ENCODE measurements at places on chromosomes 12 and 14.

DNA sequence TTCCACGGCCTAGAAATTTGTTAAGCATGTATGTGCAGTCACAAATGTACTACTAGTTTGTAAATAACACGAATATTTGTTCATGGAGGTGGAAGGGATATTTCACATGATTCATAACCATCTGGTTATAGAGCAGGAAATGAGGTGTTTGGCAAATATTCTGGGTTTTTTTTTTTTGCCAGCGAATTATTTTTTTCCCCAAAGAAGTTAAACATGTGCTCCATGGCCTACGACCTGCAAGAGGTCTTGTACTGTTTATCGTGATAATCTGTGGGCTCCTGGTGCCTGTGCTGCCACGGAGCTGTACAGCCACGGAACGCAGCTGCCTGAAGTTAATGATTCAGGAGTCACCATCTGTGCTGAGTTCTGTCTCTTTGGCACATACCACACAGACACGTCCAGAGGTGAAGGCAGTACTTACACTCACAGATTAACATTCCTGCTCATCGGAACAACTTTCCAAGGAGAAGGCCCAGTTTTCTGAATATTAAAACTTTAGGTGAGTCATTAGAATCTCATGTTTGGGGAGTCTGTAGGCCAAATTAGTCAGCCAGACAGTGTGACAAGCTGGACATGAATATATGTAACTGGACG, 156.3 kb downstream of the TMX1 start:
- DNase-seq = no peak

DNA sequence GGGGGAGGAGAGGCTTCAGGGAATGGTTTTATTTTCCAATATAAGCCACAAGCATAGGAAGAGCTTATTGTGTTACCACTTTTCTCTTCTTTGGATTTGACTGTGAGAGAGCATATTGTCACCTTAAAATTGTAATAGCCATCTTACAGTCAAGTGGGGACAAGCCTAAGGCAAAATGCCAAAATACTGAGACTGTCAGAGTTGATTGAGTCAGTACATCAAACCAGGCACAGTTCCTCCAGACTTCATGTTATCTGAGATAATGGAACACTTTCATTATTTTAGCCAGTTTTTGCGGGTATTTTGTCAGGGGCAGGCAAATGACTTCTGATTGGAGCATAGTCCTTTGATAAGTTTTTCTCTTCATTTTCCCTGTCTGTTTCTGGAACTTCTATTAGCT, 19.5 kb upstream of the NUBPL start:
- DNase-seq = no peak

DNA sequence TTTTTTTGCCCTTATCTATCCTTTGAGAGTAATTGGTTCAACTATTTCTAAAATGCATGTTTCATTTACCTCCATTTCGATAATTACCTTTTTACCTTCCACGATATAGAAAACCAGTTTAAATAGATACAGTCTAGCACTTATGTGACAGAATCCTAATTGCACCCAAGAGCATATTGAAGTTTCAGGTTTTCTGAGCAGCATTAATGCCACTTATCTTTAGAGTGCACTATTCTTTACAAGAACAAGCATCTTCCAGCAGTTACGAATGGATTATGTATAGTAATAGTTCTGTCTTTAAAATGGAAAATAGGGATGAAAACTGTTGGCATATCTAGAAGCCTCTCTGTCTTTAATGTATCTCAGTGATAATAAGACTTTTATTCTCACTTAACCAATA, 82.2 kb upstream of the ATXN7L3B start:
- DNase-seq = no peak

DNA sequence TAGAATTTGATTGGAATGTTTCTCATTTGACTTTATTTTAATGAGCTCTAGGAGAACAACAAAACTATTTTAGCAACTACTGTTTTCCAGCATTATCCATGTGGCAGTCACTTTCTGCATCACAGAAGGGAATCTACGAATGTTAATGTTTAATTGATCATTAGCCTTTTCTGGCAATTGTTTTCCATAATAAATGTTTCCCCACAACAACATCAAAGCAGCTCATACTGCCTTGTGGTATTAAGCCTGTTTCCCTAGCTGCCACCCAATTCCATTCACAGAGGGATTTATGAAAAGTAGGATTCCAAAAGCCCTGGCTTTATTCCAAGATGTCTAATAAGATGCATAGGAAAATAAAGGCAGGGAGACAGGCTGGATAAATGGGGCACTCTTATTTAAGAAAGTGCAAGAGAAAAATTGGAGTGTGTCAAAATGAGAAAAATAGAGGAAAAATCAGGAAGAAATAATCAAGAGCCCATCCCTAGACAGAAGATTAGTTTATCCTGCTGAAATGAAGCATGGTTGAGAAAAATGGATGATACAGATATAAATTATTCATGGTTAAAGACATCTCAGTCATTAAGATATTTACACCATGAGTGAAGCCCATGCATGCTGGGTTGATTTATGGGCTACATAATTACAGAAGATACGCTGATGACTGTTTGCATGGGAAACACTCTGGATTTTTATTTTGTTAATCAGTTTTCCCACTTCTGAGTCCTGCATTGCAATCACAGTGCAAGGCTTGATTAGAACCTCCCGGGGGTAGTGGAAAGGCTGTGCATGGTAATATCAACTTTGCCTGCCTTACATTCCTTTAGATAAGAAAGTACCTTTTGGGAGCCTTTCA, 180.3 kb downstream of the HELB start:
- no peak for DNase-seq

GRCh38 chr14:40204441-40205175, 772.4 kb upstream of the FBXO33 start:
- DNase-seq = no peak

- no peak for DNase-seq
Measured at GRCh38 chr14:69913686-69914085, 34.5 kb downstream of the SMOC1 start.

- no peak for DNase-seq
Measured at GRCh38 chr12:8639936-8640335, 22.7 kb downstream of the MFAP5 start.

- no peak for DNase-seq
Measured at GRCh38 chr12:96213869-96214268, 19.7 kb downstream of the ELK3 start.

DNA sequence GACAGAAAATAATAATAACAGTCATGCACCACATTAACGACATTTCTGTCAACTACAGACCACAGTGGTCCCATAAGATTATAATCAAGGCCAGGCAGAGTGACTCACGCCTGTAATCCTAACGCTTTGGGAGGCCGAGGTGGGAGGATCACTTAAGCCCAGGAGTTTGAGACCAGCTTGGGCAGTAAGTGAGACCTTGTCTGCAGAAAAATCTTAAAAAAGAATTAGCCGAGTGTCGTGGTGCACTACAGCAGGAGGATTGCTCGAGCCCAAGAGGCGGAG, 8.6 kb downstream of the NAB2 start:
- DNase-seq = no peak

GRCh38 chr12:34347367-34347766, 325.1 kb downstream of the ALG10 start:
- DNase-seq = no peak

GRCh38 chr14:58797010-58797429, 159.3 kb downstream of the DACT1 start:
- no peak for DNase-seq

GRCh38 chr14:51095854-51096823, 1.2 kb upstream of the TRIM9 start:
- DNase-seq = peak; percentile 47

- DNase-seq = peak; percentile 1
Measured at GRCh38 chr14:90903101-90903500, 86.9 kb upstream of the TTC7B start.

DNA sequence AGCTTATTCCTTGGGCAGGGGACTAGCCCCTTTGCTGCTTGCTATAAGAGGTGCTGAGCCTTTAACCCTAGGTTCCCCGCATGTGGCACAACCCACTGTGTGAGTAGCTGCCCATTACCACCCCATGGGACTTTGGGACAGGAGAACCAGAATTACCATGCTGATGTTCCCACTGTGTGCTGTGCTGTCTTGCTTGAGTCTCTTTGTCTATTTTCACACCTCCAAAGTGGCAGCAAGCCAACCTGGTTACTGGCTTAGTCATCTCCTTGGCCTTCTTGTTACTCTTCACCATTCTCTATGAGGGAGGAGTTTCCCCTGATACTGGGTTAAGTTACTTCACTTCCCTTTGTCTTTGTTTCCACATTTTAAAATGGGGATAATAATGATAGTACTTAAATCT, 73.4 kb upstream of the ETV6 start:
- no peak for DNase-seq

GRCh38 chr14:85428926-85429325, 101.0 kb upstream of the FLRT2 start:
- DNase-seq = no peak

- DNase-seq = no peak
Measured at GRCh38 chr12:102939059-102939458, 18.4 kb upstream of the ASCL1 start.

DNA sequence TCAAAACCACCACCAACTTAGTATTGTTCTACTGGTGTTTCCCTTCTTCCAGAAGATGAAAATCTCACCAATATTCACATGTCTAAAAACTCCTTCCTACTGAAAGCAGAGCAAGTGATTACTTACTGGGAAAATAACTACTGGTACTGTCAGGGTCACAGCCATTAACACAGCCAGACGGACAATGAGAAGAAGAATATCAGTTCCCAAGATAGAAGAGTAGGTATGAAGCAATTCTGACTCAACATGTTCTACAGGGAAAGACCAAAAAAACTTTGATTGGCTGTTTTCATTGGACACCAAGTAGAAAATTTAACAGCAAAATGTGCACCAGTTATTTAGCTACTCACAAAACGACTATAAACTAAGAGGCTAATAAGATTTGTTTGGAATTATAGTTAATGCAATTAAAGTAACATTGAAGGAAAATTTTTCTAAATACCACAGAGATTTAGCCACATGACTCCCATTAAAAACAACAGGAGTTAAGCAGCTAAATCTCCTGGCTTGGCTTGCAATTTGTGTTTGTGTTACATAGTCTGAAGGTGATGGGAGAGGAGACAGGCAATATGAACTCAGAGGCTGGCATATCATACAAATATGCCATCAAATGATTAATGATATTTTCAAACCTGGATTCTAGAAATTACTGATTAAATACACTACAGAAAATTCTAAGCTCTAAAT, 9.5 kb downstream of the SLC38A2 start:
- no peak for DNase-seq

DNA sequence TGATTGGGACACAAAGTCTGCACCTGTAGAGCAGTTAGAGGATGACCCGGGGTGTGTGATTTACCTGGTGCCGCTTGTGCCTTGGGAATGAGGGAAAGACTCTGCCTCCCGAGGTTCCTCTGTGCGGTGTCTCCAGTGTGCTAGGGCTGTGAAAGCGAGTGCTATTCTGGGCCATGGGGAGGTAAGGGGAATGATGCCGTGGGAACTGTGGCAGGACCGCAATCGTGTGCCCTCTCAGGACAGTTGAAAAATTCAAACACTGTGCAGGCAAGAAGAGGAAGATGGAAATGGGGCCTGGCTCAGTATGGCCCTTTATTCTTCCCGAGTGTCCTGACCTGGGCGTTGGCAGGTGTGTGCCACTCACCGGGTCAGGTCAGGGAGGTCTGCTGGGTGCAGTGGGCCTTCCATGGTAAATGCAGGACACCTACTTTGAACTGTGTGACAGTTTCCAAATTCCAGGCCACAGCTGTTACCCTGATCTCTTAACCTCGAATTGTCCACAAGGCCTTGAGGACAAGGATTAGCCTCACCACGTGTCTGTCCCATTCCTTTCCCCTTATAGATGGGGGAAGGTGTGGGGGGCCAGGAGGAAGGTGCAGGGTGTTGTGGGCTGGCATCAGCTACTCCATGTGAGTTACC, 1.4 kb downstream of the SIVA1 start:
- no peak for DNase-seq

GRCh38 chr12:9797722-9798619, 29.3 kb upstream of the KLRF1 start:
- peak; percentile 83 for DNase-seq

DNA sequence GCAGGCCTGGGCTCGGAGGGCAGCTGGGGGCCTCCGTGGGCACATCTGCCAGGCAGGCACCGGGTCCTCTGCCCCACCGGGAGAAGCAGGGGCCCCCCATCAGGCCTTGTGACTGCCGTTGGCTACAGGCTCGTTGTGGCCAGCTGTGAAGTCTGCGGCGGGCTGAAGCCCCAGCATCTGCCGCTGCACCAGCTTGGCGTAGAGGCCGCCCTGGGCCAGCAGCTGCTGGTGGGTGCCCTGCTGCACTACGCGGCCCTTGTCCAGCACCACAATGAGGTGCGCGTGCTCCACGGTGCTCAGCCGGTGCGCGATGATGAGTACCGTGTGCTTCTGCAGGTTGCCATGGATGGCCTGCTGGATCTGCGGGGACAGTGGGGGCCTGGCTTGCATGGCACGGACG, 33.9 kb upstream of the VPS37B start:
- DNase-seq = no peak

DNA sequence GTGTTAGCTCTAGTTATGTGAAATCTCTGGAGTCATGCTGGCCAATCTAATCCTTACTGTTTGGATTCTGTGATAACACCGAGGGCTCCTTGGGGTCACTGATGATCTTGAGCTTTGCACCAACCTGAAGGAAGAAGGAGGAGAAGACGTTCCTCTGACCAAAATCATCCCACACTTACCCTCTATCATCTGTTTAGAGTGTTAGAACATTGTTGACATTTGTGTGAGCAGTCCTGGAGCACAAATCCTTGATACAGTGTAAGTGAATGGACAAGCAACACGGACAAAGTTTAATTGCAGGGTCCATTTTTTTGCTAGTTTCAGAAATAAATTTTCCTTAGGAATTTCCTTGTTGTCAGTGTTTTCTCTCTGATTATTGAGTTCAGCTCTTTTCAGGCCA, 181.7 kb downstream of the AKAP6 start:
- no peak for DNase-seq

DNA sequence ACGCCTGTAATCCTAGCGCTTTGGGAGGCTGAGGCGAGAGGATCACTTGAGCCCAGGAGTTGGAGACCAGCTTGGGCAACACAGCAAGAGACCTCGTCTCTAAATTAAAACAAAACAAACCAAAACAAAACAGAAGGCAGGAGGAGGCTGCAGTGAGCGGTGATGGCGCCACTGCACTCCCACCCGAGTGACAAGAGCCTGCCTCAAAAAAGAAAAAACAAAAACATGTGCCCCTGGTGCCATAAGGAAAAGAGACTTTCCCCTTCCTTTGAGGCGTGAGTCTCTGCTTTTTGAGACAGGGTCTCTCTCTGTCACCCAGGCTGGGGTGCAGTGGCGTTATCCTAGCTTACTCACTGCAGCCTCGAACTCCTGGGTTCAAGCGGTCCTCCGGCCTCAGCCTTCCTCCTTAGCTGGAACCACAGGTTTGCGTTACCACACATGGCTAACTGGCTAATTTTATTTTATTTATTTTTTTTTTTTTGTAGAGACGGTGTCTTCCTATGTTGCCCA, 9.0 kb upstream of the EAPP start:
- no peak for DNase-seq
